ENCODE measurements at places on chromosomes 5 and 9. TPM values are rescaled to one million over a fixed set of nuclear protein-coding genes. Genes with fewer than 3 reads are reported as not detected.

GRCh38 chr5:109837231-109837861, 147.6 kb downstream of the MAN2A1 start:
- no peak for DNase-seq

- no peak for DNase-seq
These were observed 73.4 kb upstream of the ANKH start for GRCh38 chr5:14944996-14945395.

The GABRB2 gene
- total RNA-seq = not detected

DNA sequence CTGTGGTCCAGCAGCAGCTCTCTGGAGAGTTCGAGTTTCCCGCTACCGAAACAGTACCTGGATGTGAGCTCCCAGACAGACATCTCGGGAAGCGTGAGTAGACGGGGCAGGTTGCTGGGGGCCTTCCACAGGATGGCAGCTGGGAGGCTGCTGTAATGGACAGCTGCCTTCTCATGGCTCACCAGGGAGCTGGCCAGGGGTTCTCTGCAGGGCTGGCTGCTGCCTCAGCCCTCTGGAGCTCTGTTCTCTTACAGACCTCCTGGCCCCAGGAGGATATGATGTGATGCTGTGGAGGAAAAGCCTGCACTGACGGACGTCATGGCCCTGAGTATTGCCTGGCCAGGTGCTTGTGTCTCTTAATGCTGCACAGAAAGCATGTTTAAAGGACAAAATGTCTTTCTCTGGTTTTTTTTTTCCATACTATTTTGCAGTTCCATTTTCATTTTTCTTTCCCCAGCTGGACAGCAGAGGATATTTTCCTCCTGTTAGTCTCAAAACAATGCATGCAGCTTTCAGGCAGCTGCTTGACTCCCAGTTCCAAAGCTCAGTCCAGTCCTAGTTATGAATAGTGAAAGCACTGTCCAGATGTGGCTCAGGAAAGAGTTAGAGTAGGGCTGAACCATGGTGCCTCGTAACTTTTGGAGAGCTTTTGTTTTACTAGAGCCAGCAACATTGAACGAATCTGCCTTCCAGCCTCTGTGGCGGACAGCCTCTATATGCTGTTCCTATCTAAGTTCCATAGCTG, 77.5 kb upstream of the RARS1 start:
- DNase-seq = no peak

DNA sequence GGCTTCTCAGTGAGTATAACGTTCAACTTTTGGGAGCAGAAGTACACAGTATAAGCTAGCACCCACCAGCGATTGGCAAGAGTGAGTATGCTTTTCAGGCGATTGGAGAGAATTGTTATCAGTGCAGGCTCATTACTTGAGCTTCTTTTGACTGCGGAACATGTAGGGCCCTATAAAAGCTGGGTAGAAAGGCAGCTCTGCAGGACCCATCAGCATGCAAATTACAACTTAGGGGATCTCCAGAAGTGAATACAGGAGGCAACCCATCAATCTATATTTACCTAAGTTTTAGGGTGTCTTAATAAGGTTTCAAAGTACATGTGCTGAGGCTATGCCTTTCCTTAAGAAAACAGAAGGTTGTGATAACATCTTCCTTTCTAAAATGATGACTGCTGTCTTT, 225.0 kb downstream of the MLLT3 start:
- DNase-seq = no peak

DNA sequence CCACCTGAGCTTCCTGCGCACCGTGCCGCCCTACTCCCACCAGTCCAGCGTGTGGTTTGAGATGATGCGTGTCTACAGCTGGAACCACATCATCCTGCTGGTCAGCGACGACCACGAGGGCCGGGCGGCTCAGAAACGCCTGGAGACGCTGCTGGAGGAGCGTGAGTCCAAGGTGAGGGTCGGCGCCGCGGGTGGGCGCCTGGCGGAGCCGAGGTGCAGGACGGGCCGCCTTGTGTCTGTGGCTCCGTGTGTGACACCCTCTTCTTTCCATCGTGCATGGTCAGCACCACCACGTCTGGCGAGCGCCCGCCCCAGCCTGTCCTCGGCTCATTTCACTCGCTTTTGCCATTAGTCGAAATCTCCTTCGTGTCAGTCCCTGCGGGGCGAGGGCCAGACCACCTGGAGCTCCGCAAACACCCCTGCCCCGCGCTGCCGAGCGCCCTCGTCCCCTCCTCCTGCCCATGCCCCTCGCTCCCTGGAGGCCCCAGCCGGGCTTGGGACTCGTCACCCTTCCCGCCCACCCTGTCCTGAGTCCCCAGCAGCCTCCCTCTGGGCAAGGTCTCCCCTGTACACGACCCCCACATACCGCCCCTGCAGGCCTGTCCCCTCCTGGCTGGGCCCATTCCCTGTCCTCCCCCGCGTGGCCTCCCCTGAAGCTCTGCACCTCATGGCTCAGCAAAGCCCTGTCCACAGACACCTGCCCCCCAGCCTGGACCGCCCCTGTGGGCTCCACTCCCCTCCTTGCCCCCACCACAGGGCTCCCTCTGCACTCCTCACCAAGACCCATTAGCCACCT, 7.0 kb downstream of the GRIN1 start:
- DNase-seq = no peak

The ANGPTL2 gene
- total RNA-seq = 9.0 TPM

All from GM23248 (cell line).